Ecto neural progenitor cell (in vitro differentiated cells): ENCODE measurements at places on chromosomes 7 and 10.

DNA sequence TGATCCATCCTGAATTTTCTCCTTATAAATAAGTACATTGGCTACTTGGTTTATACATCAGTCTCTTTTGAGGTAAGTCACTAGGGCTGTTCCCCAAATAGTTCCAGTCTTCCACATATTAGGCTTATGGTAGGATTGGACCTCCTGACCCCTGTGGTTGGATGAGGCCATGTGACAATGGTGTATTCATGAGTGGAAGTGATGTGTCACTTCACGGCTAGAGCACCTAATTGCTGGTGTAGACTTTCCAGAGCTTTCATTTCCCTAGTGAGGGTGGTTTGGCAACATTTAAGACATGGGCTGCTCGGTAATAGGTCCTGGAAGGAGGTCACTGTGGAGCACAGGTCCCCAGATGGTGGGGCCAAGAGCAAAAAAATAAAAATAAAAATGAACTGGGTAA lies 141.2 kb upstream of the ABCB5 start:
- DNase-seq = no peak

- DNase-seq = no peak
Observed at GRCh38 chr7:3404501-3404900, 103.4 kb downstream of the SDK1 start.

GRCh38 chr7:19381321-19381720 lies 236.1 kb upstream of the FERD3L start:
- no peak for DNase-seq

GRCh38 chr10:12500381-12501303 lies 151.3 kb downstream of the CAMK1D start:
- no peak for DNase-seq

DNA sequence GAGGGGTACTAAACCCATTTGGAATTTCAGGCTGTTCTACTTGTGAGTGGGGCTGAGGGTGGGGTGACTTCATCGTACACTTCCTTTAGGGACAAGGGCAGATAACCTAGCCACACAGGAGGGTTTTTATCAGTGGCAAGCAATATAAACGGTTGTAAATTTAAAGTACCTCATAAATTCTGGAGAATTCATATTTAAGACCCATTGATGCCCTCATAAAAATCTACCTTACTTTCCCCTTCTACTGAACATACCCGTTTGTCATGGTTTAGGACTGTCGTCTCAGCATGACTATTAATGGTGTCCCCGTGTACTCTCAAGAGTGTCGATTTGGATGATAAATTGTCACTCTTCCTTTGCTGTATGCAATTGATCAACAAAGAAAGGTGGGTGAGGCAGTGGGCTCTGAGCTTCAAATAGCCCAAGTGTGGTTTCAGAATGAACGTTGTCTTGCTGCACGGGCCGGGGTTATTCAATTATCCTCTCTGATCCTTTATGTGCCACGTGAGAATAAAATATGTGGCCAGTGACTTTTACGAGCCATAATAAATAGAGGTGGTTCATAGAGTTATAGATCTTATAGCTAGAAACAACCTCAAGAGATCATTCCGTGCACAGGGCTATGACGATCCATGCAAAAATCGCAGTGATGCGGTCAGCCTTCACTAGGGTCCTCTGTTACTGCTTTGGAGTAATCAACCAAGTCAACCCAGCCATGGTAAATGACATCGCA lies 82.2 kb downstream of the FAM107B start:
- DNase-seq = no peak

GRCh38 chr7:82234457-82235049 lies 209.0 kb downstream of the CACNA2D1 start:
- no peak for DNase-seq

GRCh38 chr10:32379318-32379949 lies 32.5 kb upstream of the EPC1 start:
- DNase-seq = peak; percentile 47

GRCh38 chr10:76733441-76733936 lies 904.1 kb downstream of the KCNMA1 start:
- no peak for DNase-seq

DNA sequence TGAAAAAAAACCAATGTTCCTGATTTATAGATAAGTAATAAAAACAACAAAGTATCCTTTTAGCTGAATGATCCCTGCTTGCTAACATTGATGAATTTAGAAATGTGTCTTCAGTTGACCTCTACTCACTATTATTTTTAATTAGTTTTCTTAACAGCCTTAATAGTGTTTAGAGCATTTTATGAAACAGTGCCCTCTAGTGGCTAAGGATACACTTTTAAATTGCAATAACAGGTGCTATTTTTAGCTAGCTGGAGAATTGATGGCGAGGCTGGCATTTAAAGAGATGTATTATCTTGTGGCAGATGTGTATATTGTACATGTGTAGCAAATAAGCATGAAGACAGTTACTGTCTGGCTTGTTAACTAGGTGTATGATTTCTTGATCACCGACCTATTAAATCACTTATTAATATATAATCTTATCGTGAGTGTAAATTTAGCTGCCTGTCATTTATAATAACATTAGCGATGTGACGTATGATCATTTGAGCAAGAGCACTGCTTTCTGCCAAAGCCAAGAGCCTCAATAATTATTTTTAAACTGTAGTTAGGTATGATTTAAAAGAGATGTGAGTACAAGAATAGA lies 451.9 kb downstream of the DPP6 start:
- DNase-seq = no peak

GRCh38 chr10:33537066-33537465 lies 202.6 kb upstream of the NRP1 start:
- no peak for DNase-seq

DNA sequence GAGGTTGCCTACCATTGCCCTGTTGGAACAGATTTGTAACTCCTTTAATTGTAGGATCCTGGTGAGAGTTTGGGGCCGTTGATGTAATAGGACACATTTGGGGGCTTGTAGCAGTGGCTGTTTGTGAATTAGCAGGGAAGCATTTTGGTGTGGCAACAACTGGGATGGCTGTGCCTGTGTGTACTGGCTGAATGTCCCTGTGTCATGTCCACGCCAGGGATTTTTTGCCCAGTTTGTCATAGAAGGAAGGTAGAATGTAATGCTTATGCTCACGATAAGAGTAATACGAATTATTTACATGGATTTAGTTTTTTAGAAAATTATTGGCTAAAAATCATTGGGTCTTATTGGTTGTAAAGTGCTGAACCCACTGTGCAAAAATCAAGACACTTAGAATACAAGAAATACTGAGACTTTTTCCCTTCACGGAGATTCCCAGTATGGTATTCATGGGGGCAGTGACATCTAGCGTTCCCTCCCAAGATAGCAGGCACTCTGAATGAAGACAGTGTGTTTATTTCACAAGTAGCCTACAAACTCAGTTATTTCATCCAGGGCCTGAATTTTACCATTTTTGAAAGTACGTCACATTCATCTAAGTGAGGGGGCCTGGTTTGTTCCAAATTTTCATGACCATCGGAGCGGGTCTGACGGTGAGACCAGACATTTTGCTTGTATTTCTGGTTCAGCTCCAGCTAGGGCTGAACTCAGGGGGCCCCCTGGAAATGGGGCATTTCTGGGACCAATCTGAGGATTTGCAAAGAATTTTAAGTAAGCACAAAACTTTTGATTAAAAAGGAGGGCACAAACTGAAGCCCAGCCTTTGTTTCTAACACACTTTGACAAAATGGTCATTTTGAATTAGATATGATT lies 74.7 kb downstream of the CACNB2 start:
- peak; percentile 58 for DNase-seq

DNA sequence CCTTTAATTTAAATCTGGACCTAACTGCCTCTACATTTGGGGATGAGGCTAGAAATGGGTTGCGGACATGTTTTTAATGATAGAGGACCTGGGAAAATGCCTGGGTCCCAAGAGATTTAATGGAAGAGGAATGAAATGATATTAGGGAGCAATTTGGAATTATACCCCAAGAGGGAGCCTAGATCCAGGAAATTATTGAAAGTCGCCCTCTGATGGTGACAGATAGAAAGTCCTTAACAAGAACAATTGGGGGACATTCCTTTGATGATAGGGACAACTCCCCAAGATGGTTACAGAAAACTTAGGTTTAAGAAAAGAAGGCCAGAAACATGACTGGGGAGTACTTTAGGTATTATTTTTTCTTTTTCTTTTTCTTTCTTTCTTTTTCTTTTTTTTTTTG lies 9.5 kb upstream of the TSGA13 start:
- DNase-seq = no peak

- DNase-seq = no peak
Observed at GRCh38 chr10:98097616-98098015, 36.8 kb upstream of the R3HCC1L start.

- DNase-seq = no peak
Observed at GRCh38 chr10:129792141-129792540, 171.9 kb downstream of the EBF3 start.

DNA sequence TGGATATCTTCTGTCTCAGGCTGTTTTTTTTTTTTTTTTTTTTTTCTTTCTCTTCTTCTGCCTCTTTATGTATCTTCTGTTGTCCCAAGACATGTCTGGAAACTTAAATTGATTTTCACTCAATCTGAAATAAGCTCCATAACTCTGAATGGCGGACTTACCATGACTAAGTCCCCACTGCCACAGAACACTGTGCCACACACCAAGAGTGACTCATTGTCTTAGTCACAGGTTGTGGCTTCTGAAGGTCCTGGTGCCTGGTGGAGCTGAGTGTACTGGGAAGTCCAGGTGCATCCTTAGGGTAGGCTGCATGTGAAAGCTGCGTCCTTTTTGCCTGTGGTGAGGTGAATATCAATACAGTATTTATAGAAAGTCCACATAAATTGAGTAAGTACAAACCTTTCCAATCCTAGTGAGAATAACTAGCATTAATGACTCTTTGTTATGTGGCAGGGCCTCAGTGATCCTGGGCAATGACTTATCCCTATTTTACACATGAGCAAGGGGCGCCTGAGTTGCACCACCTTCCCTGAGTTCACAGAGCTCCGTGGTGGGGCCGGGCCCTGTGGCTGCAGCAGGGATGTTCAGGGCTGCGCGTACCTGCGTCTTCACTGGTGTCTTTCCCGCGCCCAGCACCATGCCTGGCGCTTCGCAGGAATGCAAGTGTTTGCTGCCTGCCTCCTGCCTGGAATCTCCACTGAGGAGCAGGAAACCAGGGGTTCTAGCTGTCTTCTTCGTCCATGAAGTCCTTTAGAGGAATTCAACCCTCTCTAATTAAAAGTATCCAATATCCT lies 4.3 kb downstream of the PFKP start:
- no peak for DNase-seq

DNA sequence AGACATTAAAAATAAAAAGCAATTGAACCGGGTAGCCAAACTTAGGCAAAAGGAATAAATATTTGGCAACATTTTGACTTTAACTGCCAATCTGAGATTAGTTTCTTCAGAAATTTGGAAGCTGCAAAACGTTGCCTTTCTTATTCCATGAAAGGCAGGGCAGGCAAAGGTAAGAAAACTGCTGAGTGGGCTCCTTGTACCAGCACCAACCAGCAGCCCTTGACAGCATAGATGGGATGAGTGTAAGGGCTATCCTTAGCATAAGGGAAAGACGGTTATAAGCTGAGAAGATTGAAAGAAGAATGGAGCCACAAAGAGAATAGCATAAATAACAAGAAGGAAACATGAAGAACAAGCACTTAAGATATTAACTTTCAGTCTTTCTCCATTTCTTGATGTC lies 28.6 kb downstream of the AP3M1 start:
- DNase-seq = no peak

DNA sequence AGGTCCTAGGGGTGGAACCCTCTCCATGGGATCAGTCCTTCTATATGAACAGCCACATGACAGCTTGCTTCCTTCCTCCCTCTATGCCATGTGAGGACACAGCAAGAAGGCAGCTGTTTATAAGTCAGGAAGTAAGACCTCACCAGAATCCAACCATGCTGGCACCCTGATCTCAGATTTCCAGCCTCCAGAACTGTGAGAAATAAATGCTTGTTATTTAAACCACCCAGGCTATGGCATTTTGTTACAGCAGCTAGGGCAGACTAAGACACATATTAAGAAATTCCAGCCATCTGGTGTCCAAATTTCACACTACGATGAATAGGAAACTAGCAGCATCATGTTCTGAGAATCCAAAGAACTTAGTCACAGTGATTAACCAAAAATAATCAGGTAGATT lies 140.1 kb downstream of the ZFAND4 start:
- DNase-seq = no peak

- no peak for DNase-seq
Observed at GRCh38 chr7:129615018-129615417, 3.5 kb downstream of the NRF1 start.

GRCh38 chr7:43697690-43698089 lies 31.6 kb downstream of the COA1 start:
- DNase-seq = no peak

DNA sequence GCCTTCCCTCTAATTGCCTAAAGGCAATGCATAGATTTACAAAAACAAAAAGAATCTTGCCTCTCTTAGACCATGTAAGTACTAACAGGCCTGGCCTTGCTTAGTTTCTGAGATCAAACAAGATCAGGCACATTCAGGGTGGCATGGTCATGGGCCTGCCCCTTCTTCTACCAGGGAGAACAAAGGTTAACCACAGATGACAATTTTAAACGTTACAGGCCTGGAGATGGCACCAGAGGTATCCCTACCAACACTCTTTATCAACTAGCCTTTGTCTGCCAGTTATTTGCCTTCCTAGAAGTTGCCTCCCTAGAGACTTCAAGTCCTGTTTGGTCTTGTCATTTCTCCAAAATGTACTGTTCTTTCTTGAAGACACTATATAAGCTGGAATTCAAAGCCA lies 252.6 kb downstream of the DOCK4 start:
- no peak for DNase-seq

DNA sequence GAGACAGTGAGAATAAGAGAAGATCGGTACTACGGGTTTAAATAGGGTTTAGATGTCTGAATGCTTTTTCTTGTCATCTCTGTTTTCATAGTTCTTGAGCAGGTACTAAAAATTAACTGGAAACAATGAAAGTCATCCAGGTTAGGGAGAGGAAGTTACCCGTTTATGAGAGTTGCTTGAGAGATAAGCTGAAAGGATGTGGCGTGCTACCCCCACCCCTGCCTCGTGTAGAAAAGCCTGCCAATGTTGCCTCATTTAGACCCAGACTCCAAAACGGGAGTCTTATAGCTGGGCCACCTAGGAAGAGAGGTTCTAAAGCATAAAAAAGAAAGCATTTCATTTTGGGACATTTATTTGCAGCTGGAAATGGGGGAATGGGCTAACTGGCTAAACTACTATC lies 10.2 kb downstream of the AKR1C4 start:
- DNase-seq = no peak

- DNase-seq = no peak
Observed at GRCh38 chr7:130887182-130887956, 153.4 kb upstream of the KLF14 start.

DNA sequence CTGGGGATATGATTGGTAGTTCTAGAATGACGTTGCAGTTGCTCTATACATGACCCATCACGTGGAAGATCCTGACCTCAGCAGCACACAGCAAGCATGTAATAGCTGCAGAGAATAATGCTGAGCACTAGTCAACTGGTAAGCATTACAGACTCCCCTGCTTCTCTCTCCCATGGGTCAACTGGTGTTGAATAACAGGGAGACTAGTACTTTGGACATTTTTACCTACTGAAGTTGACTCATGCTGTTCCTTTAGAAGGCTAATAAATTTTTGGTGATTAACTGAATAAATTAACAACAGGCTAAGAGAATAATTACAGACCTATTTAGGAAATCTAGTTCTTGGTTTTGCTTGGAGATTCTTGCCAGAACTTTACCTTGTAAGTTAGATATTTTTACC lies 234.1 kb downstream of the AUTS2 start:
- no peak for DNase-seq
